Sigmoid colon (tissue), 7 donors: ENCODE measurements at places on chromosomes 5 and 9. TPM values are rescaled to one million over a fixed set of nuclear protein-coding genes. Genes with fewer than 3 reads are reported as not detected.
A peak's percentile ranks its signal among the peaks of the same experiment; 100 is the strongest.

The PCDHAC1 gene
- total RNA-seq, result 0.71 TPM

The SOWAHA gene
- total RNA-seq, result not detected

The TIMD4 gene
- total RNA-seq, result not detected

The FOXD4L6 gene
- not detected for total RNA-seq

The DAB2IP gene
- 29.6 TPM for total RNA-seq

The DBH gene
- not detected for total RNA-seq

DNA sequence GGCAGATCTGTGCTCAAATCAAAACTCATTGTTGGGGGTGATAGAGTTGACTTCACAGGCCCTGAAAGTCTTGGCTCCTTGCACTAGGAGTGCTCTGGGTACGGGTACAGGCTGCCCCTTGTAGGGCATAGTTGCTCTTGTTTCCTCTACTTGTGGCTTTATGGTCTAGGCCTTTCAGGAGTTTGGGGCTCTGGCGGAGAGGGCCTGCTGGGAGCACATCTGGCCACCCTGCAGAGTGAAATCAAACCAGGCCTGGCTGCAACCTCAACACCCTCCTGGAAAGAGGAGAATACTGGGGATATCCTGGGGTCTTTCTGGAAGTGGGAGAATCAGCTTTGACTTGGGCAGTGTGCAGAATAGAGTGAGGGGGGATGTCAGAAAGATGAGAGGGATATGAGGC is 1.5 kb downstream of the TGFBI start:
- DNase-seq, result peak; percentile 32
- peak overlapping the region; percentile 81 for H3K27ac ChIP-seq
- no peaks in the 10 kb centered on the region for H3K36me3 ChIP-seq
- H3K4me1 ChIP-seq, result peaks cover 38% of the 10 kb centered on the region

DNA sequence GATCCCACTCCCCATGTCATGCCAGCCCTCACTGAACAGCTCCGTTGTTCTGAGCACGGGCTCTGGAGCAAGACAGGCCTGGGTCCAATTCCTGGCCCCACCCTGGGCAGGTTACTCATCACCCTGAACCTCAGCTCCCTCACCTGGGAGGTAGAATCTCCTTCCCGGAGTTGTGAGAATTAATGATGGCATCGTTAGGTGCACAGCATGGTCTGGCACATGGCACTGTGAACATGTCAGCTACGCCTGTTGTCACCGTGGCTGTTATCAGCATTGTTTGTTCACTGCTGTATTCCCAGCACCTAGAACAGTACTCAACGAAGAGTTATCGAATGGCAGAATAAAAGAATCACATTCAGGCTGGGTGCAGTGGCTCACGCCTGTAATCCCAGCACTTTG is 43.0 kb downstream of the LRSAM1 start:
- H3K27me3 ChIP-seq, result no peaks in the 10 kb centered on the region
- H3K4me1 ChIP-seq, result peaks cover 30% of the 10 kb centered on the region
- H3K27ac ChIP-seq, result no peak overlapping the region
- DNase-seq, result no peak
- H3K4me3 ChIP-seq, result no peak overlapping the region

DNA sequence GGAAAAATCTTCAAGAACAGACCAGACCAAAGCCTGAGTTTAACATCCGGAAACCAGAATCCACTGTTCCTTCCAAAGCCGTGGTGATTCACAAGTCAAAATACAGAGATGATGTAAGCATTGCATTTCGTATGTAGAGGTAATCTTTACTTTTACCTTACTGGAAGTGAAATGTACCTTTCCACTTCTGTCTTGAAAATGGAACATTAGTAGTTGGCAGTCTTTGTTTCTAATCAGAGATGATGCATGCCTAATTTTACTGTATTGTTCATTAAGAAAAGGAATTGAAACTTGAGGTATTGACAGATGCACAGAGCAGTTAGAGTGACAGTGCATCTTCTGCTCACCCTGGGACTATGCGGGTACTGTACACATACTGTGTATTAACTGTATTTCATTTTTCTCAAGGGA is 34.6 kb downstream of the HABP4 start:
- peaks cover 13% of the 10 kb centered on the region for H3K36me3 ChIP-seq
- no peaks in the 10 kb centered on the region for H3K27me3 ChIP-seq
- no peak for DNase-seq
- H3K27ac ChIP-seq, result no peak overlapping the region

DNA sequence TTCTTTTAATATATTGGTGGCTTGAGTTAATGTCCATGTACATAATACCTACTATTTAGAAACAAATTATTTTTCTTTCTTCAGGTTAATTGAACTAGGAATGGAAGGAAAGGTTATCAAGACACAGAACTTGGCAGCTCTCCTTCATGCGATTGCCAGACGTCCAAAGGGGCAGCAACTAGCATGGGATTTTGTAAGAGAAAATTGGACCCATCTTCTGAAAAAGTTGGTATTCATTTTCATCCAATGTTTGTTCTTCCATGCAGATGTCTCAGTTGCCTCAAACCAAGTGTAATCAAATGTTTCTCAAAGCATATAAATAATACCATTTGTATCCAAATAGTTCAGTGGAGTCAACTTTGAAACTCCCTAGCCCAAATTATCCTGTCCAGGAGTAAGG is 22.6 kb upstream of the LNPEP start:
- peaks cover 25% of the 10 kb centered on the region for H3K36me3 ChIP-seq
- no peak overlapping the region for H3K27ac ChIP-seq
- H3K27me3 ChIP-seq, result no peaks in the 10 kb centered on the region
- H3K4me1 ChIP-seq, result no peaks in the 10 kb centered on the region
- H3K4me3 ChIP-seq, result no peak overlapping the region

DNA sequence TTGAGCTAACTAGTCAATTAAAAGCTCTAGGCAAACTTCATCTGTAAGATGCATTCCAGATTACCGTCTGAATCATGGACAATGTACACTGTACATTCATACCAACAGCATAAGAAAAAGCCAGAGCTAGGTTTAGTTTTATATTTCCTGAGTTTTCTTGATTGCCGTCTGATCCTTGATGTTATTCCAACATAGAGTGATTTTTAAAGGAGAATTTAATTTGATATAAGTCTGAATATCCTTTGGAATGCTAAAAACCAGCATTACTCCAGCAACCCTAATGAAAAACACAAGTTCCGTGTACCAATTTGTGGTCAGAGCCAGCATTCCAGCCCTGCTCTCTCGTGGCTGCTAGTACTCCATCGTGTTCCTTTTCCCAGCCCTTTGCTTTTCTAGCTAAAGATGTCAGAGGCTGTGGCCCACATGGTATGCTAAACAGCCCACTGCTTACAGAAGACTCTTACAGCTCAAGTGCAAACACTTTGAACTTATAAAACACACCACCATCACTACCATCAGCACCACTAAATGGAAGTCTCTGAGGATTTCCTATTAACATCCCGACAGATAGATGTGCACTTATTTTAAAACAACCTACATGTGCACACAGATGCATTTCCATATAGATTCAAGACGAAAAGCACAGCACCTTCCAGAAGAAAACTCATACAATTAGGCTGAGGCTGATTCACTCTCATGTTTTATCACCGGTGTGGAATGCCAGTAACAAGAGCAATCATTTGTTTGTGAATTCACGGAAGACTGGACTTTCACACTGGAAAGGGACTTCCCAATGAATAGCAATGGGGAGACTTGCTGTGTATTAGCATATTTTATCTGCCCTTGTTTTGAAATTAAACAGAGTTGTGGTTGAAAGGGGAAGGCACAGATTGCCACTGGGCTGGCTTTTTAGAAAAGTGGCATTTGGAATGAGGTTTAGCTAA is 246.9 kb upstream of the GAS1 start:
- H3K36me3 ChIP-seq, result no peaks in the 10 kb centered on the region
- H3K27me3 ChIP-seq, result no peaks in the 10 kb centered on the region
- H3K27ac ChIP-seq, result no peak overlapping the region
- H3K4me3 ChIP-seq, result no peak overlapping the region

DNA sequence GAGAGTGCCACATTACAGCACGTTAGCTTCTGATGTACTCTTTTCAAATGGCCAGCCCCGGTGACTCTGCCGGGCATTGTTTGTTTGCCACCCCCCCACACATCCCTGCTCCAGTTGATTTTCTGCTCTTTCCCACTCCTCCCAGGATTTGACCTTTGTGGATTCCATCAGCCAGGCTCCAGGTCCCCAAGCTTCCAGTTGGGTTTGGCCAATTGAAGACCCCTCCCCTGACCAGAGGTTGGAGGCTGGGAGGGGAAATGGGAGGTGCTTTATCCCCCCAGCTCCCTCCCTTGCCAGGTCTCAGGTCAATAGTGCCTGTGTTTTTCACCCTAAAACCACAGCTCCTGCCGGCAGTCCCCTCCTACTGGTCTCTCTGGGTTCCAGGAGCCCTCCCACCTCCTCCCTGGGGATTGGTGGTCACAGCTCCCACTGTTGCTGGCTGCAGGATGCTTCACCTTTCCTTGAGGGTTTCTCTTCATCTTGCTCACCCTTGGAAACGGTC is 34.9 kb downstream of the IRF1 start:
- H3K27me3 ChIP-seq, result no peaks in the 10 kb centered on the region
- peak overlapping the region; percentile 50 for H3K27ac ChIP-seq
- peaks cover 42% of the 10 kb centered on the region for H3K4me1 ChIP-seq
- H3K4me3 ChIP-seq, result no peak overlapping the region

GRCh38 chr9:88994469-88995199 is 3.4 kb downstream of the S1PR3 start:
- H3K27me3 ChIP-seq, result no peaks in the 10 kb centered on the region
- DNase-seq, result no peak
- H3K4me1 ChIP-seq, result no peaks in the 10 kb centered on the region
- peak overlapping the region; percentile 98 for H3K27ac ChIP-seq
- H3K4me3 ChIP-seq, result peak overlapping the region; percentile 85

DNA sequence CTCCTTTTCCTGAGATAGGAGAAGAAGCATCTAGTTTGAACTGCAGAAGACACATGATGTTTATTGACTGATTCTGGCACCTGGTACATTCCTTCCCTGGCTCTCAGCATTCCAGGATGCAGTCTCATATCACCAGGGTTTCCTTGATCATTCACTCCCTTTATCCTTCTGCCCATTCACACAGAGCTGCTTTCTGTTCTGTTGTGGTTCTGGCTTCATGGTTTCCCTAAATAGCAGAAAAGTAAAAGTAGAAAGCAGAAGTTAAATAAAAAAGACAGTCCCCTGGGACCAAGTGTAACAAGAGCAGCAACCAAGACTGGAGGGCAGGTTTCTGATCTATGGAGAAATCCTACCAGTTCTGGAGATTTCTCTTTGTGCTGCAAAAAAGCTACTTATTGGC is 3.2 kb downstream of the IFNA8 start:
- H3K27ac ChIP-seq, result no peak overlapping the region
- no peak overlapping the region for H3K4me3 ChIP-seq
- H3K27me3 ChIP-seq, result no peaks in the 10 kb centered on the region
- H3K36me3 ChIP-seq, result no peaks in the 10 kb centered on the region
- no peak for DNase-seq

- no peaks in the 10 kb centered on the region for H3K4me1 ChIP-seq
- H3K4me3 ChIP-seq, result no peak overlapping the region
- no peaks in the 10 kb centered on the region for H3K36me3 ChIP-seq
- no peak for DNase-seq
These were observed 192.9 kb downstream of the RAB3C start for GRCh38 chr5:58775701-58776262.

GRCh38 chr5:60701321-60701968 is 1.5 kb upstream of the DEPDC1B start:
- DNase-seq, result no peak
- no peak overlapping the region for H3K27ac ChIP-seq
- no peaks in the 10 kb centered on the region for H3K27me3 ChIP-seq
- peaks cover 14% of the 10 kb centered on the region for H3K4me1 ChIP-seq

DNA sequence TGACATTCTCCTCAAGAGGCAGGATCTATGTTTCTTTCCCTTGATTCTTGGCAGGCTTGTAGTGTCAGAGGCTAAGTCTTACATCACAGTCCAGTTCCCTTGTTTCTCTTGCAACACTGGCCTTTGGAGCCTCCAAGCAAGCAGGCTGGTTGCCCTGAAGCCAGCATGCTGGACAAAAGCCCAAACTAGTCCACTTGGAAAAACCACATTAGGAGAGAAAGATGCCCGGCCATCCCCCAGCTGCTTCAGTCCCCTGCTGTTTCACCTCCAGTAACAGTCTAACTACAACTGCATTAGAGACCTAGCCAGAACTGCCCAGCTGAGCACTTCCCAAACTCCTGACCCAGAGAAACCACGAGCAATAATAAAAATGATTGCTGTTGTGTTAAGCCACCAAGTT is 87.6 kb downstream of the ADAMTS6 start:
- H3K27me3 ChIP-seq, result no peaks in the 10 kb centered on the region
- no peak overlapping the region for H3K4me3 ChIP-seq
- H3K4me1 ChIP-seq, result no peaks in the 10 kb centered on the region
- DNase-seq, result peak; percentile 68
- no peaks in the 10 kb centered on the region for H3K36me3 ChIP-seq

- no peak overlapping the region for H3K4me3 ChIP-seq
- DNase-seq, result no peak
- no peaks in the 10 kb centered on the region for H3K27me3 ChIP-seq
- H3K36me3 ChIP-seq, result no peaks in the 10 kb centered on the region
These were observed 248.1 kb upstream of the IZUMO3 start for GRCh38 chr9:24793787-24794186.

DNA sequence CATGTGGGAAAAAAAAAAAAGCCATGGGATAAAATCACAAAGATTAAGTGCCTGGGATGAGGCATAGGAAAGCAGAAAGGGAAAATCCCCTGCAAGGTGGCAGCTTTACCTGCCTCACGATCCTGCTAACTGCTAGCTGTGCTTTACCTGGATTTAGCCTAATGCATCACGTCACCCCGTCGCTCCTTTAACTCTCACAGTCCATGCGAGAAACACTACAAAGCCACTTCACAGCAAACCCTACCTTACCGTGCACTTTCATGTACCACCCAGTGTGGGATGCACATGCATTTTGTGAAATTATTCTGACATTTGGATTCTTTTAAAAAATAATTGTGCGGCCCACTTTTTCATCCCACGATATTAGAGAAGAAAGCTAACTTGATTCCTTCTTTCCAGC is 31.0 kb downstream of the ATPSCKMT start:
- H3K4me1 ChIP-seq, result no peaks in the 10 kb centered on the region
- no peaks in the 10 kb centered on the region for H3K27me3 ChIP-seq
- H3K27ac ChIP-seq, result no peak overlapping the region

DNA sequence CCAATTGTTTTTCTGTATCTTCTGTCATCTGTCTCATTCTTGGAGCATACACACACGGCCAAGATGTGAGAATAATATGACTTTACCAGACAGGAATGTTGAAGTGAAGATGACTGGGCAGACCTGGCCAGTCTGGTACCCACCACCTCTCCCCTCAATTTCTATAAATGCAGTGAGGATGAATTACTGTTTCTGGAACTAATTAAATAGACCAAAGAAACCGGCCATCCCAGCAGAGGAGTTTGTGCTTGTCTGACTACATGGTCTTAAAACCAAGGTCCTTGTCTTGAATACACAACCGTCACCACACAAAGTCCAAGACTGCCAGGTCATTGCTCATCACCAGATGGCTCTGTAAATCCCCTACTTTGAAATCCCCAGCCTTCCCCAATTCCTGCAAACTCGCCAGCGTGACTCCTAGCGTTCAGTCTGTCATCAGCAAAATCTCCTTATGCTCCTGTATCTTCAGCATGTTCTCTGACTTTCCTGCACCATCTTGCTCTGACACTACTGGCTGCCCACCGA is 147.2 kb downstream of the PDE4D start:
- H3K27ac ChIP-seq, result peak overlapping the region; percentile 68
- peak; percentile 69 for DNase-seq
- H3K27me3 ChIP-seq, result no peaks in the 10 kb centered on the region
- no peak overlapping the region for H3K4me3 ChIP-seq
